ENCODE measurements at places on chromosomes 5 and 9.

DNA sequence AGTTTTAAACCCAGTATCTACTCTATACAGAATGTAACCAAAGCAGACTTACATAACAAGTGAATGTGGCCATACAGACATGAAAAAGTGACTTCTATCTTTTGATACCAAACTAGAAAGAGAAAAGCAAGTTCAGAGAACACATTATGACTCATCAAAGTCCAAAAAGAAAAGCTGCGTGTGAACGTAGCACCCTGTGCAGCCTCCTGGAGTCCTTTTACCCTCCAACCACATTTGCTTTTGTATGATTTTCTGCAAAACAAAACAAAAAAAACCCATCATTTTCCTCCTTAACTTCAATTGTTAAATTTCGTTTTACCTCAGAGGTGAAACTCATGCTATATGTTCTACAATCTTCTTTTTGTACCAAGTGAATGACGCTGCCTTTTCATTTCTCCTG is 2.8 kb upstream of the SMARCA2 start:
- no peak overlapping the region for H3K27ac ChIP-seq
- DNase-seq = no peak
- H3K4me1 ChIP-seq = 0 out of 2 replicates have a peak, but pooled peaks cover 5% of the 10 kb centered on the region
- peaks cover 40% of the 10 kb centered on the region for H3K27me3 ChIP-seq

- no peaks in the 10 kb centered on the region for H3K27me3 ChIP-seq
- peaks cover 25% of the 10 kb centered on the region for H3K4me1 ChIP-seq
- H3K36me3 ChIP-seq = no peaks in the 10 kb centered on the region
- no peak for DNase-seq
Measured at GRCh38 chr9:37926737-37927118, 22.8 kb upstream of the SLC25A51 start.

DNA sequence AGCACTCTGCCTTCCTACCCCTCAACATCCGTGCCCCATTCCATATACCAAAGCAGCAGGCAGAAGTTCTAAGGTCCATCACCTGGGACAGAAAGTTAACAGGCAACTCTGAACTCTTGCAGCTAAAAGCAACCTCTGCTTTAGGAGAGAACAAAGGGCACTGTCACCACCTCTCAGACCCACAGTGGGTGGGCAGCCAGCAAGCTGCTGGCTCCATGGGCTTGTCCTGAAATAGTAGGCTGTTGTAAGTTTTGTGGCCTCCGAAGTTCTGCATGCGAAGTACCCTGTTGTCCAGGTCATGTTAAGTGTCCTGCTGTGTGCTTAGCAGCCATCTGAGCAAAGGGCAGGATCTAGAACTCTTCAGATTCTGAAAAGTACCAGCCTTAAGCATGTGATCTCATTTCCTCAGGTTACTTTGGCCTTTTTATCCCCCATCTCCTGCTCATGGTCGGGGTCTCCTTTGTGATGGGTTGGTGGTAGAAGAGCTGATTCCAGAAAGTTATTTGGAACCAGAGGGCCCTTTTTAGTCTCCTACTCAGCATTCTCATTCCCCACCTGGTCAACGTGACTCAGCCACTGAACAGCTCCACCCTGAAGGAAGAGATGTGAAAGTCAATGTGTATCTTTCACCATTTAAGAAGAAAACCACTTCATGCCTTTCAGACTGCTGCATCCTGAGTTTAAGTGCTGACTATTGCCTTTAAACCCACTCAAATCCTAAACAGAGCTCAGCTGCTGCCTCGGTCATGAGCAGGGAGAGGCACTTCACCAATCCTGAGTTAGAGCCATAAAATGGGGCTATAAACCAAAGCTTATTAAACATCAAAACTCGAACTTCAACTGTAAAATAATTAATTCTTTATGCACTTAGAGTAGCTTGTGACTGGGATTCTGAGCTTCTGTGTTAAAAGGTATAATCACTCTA is 121.4 kb downstream of the DPYSL3 start:
- no peak for DNase-seq
- peaks cover 38% of the 10 kb centered on the region for H3K4me1 ChIP-seq
- no peak overlapping the region for H3K4me3 ChIP-seq

DNA sequence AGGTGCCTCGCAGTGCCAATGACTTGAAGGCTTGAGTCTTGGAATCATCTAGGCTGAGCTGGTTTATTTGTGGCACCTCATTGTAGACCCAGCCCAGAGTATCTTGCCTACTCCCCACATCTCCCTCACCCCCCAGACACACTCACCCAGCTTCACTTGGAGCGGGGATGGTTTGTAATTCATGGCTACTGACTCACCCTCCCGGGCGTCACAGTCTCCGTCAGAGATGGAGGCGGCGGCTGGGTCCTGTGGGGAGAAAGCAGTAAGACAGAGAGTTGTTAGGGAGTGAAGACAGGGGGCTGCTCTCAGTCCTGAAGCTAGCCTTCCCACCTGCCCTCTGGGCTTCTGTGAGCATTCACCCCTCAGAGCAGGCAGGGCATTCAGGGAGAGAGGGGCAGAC is 29.0 kb upstream of the MYORG start:
- H3K27me3 ChIP-seq = no peaks in the 10 kb centered on the region
- no peak overlapping the region for H3K4me3 ChIP-seq
- H3K36me3 ChIP-seq = no peaks in the 10 kb centered on the region
- no peaks in the 10 kb centered on the region for H3K4me1 ChIP-seq

DNA sequence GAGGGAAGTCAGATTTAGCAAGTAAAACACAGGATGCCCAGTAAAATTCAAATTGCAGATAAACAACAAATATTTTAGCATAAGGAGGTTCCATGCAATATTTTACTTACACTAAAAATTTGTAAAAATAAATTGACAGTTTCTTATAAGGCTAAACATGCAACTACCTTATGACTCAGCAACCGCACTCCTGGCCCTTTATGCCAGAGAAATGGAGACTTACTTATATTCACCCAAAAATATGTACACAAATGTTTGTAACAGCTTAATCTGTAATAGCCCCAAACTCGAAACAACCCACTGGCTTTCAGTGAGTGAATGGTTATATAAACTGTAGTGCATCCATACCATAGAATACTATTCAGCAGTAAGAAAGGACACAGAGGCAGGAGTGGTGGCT is 28.6 kb upstream of the TRIM14 start:
- H3K4me3 ChIP-seq = no peak overlapping the region
- DNase-seq = no peak
- H3K4me1 ChIP-seq = no peaks in the 10 kb centered on the region
- H3K27ac ChIP-seq = no peak overlapping the region
- no peaks in the 10 kb centered on the region for H3K27me3 ChIP-seq

DNA sequence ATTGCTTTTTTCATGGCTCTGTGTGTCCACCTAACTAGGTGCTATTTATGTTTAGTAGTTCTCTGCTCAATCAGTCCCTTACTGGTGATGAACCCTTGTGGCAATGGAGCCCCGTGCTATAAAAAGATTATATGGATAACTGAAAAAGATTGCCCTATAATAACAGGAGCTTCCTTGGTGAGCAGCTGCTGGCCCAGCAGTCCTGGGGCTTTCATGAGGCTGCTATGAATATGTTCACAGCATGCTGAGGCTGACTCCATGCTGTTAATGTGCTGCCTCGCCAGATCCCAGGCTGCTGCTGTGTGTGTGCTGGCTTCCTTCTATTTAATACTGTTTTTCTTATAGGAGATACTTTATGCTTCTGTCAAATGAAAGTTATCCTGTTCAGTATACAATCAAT is 357.5 kb downstream of the TAF11L14 start:
- no peak overlapping the region for H3K27ac ChIP-seq
- peaks cover 6% of the 10 kb centered on the region for H3K4me1 ChIP-seq
- H3K36me3 ChIP-seq = no peaks in the 10 kb centered on the region
- no peaks in the 10 kb centered on the region for H3K27me3 ChIP-seq

- H3K36me3 ChIP-seq = no peaks in the 10 kb centered on the region
- no peaks in the 10 kb centered on the region for H3K4me1 ChIP-seq
- no peak overlapping the region for H3K4me3 ChIP-seq
- H3K27ac ChIP-seq = no peak overlapping the region
Measured at GRCh38 chr5:53766673-53767072, 206.2 kb downstream of the NDUFS4 start.

GRCh38 chr9:33196736-33197135 is 29.6 kb upstream of the B4GALT1 start:
- H3K27me3 ChIP-seq = peaks cover 3% of the 10 kb centered on the region
- H3K4me1 ChIP-seq = no peaks in the 10 kb centered on the region
- H3K4me3 ChIP-seq = no peak overlapping the region
- no peak overlapping the region for H3K27ac ChIP-seq
- no peaks in the 10 kb centered on the region for H3K36me3 ChIP-seq
- DNase-seq = no peak

- H3K36me3 ChIP-seq = no peaks in the 10 kb centered on the region
- H3K4me3 ChIP-seq = no peak overlapping the region
- no peak for DNase-seq
- no peak overlapping the region for H3K27ac ChIP-seq
- peaks cover 24% of the 10 kb centered on the region for H3K4me1 ChIP-seq
Measured at GRCh38 chr5:106020894-106021293, 1649.8 kb downstream of the EFNA5 start.

DNA sequence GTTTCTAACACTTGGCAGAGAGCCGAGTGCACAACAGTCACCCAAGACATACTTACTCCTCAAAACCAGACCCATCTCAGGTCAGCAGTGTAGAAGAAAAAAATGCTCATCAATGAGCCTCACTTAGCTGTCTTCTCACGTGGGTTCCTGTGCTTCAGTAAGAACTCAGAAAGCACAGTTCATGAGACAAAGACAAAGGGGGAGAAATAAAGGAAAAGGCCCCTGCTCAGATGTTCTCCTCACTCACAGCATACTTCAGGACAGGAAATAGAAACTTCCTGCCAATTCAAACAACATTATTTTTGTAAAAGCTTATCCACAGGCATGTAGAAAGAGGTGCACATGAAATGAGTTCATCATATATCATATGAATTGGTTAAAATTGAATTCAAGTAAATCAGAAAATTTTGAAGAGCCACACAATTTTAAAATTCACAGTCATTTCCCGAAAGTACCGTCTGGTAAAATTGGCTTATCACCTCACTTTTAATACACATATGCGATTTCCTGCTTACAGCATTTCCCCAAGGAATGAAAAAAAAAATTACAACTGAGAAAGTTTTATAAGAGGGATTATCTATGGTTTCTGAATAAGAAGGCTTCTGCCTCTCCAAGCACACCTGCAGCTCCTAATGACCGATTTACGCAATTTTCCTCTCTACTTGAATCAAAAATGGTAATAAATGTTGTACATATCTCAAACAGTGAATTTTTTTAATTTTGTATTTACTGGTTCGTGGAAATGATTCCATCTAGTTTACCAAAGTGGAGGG is 328.3 kb downstream of the TMEM167A start:
- H3K4me3 ChIP-seq = no peak overlapping the region
- H3K36me3 ChIP-seq = peaks cover 10% of the 10 kb centered on the region
- no peaks in the 10 kb centered on the region for H3K4me1 ChIP-seq
- H3K27ac ChIP-seq = no peak overlapping the region
- DNase-seq = no peak
- H3K27me3 ChIP-seq = no peaks in the 10 kb centered on the region

DNA sequence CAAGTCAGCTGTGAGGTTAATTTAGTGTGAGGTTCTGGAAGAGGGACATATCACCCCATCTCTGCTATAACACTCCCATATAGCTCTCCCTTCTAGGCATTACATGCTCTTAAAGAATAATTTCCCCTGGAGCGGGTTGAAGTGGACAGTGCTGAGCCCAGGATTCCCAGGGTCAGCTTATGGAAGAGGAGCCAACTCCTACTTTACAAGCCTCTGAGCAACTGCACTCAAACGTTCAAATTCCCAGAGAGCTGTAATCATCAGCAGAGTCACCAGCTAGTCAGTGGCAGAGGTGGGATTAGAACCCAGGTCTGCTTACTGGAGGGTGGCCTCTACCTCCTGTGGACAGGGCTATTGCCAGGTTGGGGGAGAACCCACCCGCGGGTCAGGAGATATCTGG is 1.4 kb downstream of the NEURL1B start:
- no peaks in the 10 kb centered on the region for H3K36me3 ChIP-seq
- DNase-seq = no peak
- H3K27ac ChIP-seq = no peak overlapping the region
- peaks cover 73% of the 10 kb centered on the region for H3K4me1 ChIP-seq
- peak overlapping the region; percentile 66 for H3K4me3 ChIP-seq
- peaks cover 40% of the 10 kb centered on the region for H3K27me3 ChIP-seq

DNA sequence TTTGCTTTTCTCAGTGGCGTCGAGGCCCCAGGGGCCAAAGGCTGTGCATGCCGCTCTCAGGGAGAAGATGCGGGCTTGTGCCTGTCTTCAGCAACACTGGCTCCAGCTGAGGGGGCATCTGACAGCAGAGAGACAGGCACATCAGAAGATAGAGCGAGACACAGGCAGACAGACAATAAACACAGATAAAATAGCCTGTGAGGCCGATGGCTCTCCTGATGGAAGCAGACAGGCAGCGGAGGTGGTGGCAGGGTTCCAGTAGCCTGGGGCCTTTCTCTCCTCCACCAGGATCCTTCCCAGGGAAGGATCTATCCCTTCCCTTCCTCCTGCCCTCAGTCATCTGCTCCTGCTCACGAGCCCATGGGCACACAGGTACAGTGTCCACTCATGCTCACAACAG is 16.6 kb upstream of the UNC5A start:
- no peak overlapping the region for H3K4me3 ChIP-seq
- H3K27ac ChIP-seq = no peak overlapping the region
- peaks cover 26% of the 10 kb centered on the region for H3K4me1 ChIP-seq

GRCh38 chr5:20469792-20470191 is 481.8 kb upstream of the CDH18 start:
- DNase-seq = no peak
- no peaks in the 10 kb centered on the region for H3K36me3 ChIP-seq
- no peak overlapping the region for H3K4me3 ChIP-seq

DNA sequence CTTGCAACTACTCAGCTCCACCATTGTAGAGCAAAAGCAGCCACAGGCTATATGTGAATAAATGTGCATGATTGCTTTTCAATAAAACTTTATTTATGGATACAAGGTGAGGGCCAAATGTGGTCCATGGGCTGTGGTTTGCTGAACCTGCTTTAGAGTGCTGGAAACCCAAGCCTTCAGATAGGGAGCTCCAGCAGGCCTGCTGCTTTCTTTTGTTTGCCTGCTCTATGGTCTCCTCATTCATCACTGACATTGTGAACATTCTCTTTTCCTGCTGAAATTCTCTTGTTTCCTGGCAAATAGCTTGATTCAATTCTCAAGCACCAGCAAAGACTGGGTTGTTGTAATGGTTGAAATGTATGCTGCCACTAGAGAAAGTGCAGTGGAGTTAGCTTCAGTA is 26.0 kb downstream of the EGFLAM start:
- no peak overlapping the region for H3K4me3 ChIP-seq
- peaks cover 3% of the 10 kb centered on the region for H3K27me3 ChIP-seq
- no peaks in the 10 kb centered on the region for H3K36me3 ChIP-seq
- H3K27ac ChIP-seq = no peak overlapping the region
- H3K4me1 ChIP-seq = peaks cover 14% of the 10 kb centered on the region

- H3K4me1 ChIP-seq = peaks cover 35% of the 10 kb centered on the region
- H3K36me3 ChIP-seq = no peaks in the 10 kb centered on the region
- no peak overlapping the region for H3K27ac ChIP-seq
- H3K4me3 ChIP-seq = no peak overlapping the region
- no peak for DNase-seq
Measured at GRCh38 chr5:98500811-98501210, 272.7 kb upstream of the RGMB start.

GRCh38 chr5:97891971-97892370 is 708.9 kb upstream of the RIOK2 start:
- H3K4me1 ChIP-seq = no peaks in the 10 kb centered on the region
- H3K4me3 ChIP-seq = no peak overlapping the region
- no peak for DNase-seq
- no peaks in the 10 kb centered on the region for H3K27me3 ChIP-seq
- no peak overlapping the region for H3K27ac ChIP-seq
- no peaks in the 10 kb centered on the region for H3K36me3 ChIP-seq

- no peaks in the 10 kb centered on the region for H3K27me3 ChIP-seq
- no peak overlapping the region for H3K27ac ChIP-seq
- H3K36me3 ChIP-seq = no peaks in the 10 kb centered on the region
- DNase-seq = no peak
- H3K4me3 ChIP-seq = no peak overlapping the region
Measured at GRCh38 chr5:17064241-17064640, 128.2 kb upstream of the MYO10 start.

All from WTC11 (cell line).